Kidney (tissue), 22 donors: ENCODE measurements at places on chromosomes 11 and 22. TPM values are rescaled to one million over a fixed set of nuclear protein-coding genes. Genes with fewer than 3 reads are reported as not detected.

GRCh38 chr22:30591588-30592359, at the start of gene PES1:
Gene PES1 (minus strand): TSS chr22:30591910. CDS start chr22:30591833, 77 bp downstream.
- DNase-seq = peak; percentile 99

- no peak for DNase-seq
Measured at GRCh38 chr11:105861225-105861624, 160.8 kb downstream of the MSANTD4 start.

- DNase-seq = no peak
Measured at GRCh38 chr11:134483857-134484256, 71.8 kb upstream of the B3GAT1 start.

DNA sequence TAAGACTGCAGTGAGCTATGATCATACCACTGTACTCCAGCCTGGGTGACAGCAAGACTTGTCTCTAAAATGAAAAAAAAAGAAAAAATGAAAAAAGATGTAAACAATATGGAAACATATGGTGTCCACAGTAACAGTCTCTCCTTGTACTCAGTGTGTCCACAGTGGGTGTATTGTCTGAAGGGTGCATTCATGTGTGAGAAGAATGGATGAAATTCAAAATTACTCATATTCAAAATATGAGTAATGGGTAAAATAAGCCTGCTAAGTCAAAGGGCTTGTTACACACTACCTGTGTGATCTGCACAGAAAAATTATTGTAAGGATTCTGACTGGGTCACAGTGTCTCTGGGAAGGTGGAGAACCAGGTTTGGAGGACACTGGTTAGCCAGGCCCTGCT, 26.9 kb downstream of the PPFIA1 start:
- no peak for DNase-seq

DNA sequence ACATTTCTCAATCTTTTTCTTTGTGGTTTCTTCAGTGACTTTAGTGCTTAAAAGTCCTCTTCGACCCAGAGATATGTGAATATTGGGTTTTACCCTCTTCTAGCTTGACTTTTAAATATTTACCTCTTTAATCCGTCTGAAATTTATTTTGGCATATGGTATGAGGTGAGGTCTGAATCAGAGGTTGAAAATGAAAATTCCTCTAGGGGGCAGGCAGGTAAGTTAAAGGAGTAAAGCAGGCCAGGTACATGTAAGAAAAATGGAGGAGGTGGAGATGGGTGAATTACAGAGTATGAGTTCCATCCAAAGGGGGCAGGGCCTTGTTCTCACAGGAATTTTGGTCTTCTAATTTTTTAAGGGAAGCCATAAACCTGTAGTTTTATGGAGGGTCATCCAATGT, 263.8 kb upstream of the NARS2 start:
- no peak for DNase-seq

- DNase-seq = no peak
Measured at GRCh38 chr22:39527481-39527961, 5.0 kb downstream of the RPS19BP1 start.

DNA sequence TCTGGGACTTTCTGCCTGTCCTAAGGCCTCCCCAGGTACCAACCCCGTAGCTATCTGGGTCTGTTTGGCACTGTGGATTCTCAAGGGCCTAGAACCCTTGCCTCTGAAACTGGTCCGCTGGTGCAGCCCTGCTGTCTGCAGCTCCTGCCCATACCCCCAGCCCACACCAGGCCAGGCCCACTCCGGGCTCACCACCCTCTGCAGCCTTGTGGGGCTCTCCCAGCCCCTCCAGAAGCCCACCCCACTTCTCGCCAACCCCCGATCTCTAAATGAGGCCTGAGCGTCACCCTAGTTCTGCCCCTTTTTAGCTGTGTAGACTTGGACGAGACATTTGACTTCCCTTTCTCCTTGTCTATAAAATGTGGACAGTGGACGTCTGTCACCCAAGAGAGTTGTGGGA, 4.7 kb downstream of the KLHDC7B start:
- DNase-seq = no peak

GRCh38 chr11:67349928-67350465, 3.3 kb downstream of the POLD4 start:
- no peak for DNase-seq

DNA sequence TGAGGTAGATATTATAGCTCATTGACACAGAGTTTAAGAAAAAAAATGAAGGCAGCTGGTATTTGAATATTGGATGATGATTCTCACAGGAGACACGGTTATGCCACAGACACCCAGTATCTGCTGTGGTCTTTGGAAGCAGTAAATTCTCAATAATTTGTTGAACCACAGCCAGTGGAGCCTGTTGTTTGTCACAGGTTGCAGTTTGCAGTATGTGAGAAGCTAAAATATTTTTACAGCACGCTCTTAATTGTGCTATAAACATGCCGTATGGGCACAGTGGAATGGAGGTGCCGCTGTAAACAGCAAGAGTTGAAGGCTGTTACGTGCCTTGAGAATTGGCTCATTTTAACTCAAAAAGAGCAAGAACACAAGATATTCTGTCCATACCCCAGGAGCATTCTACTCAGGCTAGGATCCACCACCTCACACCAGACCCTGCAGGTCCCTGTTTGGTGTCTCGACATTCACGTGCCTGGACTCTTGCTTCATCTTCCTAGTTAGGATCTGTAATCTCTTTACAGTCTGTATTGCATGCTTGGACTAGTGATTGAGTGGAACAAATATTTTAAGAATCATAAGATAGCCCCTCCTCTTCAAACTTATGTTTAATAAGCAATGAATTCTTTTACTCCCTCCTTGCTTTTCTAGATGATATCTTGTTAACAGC, 94.7 kb upstream of the GAL start:
- no peak for DNase-seq

DNA sequence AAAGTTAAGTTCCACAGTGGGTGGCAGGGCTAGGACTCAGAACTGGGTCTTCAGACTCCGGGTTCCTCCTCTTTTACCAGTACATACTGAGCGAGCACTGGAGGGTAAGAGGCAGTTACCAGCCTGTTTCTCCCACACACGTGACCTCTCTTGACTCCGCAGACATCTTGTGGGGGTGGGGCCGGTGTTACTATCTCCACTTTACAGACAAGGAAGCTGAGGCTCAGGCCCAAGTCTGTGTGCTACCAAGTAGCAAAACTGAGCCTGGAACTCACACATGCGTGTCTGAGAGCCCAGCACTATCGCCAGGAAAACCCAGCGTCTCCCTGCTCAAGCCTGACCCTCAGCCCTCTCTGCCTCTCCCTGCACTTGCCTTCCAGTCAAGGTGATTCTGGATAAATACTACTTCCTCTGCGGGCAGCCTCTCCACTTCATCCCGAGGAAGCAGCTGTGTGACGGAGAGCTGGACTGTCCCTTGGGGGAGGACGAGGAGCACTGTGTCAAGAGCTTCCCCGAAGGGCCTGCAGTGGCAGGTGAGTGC, 16.0 kb upstream of the SMIM35 start:
- DNase-seq = peak; percentile 35

DNA sequence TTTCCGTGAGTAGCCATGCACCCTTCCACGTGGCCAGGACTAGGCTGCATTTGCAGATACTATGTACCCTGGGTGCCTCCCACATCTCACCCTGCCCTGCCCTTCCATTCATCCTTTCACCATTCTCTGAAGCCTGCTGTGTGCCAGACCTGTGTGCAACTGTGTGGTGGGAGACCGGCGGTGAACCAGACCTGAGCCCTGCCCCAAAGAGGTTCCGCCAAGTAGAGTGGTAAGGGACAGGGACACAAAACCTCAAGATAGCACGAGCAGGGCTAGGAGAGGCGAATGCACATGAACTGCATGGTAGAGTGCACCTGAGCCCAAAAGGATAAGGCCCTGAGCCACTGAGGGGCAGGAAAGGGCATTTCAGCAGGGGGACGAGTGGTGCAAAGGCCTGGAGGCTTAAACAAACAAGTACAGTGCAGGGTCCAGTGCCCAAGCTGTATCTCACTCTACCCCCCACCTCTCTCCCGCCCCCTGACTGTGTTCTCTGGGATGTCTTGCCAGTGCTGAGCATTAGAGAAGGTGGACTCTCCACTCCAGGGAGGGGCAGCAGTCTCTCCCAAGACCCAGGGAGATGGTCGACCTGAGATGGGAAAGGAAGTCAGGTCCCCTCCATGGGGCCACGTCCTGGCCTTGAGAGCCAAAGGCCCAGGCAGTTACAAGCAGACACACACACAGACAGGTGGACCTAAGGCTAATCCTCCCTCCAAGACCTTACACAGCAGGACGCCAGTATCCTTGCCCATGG, 14.1 kb upstream of the ARAP1 start:
- DNase-seq = no peak

DNA sequence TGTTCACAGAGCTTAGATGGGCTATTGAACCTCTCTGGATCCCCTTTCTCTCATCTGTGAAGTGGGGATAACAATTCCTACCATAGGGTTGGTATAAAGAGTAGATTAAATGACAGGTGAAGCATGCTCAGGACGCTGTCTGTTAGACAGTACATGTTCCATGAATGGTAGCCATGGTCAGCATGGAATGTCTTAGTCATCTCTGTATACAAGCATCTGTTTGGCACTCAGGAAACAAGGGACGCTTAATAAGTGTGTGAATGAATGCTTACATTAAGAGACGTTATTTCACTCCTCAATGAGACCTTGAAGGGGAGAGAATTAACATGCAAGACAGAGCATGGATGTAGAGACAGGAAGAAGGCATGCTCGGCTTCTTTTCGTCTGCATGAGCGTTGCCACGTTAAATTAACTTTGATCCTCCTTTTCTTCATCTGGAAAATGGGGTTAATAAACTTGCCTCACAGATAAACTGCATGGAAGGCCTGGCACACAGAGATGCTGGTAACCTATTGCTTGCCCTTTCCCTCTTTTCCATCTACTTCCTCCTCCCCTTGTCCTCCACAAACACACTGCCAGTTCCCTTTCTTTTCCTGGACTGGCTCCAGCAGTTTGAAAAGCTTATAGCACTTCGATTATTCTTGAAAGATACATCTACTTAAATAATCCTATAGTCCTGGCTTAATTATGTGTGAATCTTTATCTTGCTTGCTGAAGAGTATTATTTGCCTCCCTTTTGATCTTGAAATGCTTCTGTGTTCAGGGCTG, 267.2 kb upstream of the MTNR1B start:
- no peak for DNase-seq

DNA sequence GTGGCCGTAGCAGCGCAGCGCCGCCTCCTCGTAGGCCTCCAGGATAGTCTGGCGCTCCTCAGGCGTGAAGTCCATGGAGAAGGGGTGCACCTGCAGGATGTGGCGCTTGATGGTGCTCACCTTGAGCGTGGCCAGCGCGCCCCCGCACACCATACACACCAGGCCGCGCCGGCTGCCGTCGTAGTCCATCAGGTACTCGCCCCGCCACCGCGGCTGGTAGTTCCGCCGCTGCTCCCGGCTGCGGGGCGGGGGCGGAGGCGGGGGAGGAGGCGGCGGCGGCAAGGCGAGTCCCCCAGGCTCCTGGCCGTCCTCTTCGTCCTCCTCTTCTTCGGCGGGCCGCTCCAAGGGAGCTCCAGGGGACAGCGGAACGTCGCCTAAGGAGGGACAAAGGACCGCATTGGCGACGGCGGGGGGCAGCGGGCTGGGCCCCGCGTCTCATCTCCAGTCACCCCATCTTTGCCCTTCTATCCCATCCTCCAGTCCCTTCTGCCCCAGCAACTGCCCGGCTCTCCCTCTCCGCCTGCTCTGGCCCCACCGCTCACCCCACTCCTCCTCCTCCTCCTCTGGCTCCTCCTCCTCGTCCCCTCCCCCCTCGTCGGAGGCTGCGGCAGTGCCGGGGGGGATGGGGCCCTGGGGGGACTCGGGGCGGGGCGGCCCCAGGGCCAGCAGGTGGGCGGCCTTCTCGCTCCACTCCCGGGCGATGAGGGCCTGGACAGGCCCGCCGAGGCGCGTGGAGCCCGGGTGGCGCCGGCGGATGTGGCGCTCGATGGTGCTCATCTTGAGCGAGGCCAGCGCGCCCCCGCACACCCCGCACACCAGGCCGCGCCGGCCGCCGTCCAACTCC, 4.9 kb downstream of the ZFTA start:
- DNase-seq = peak; percentile 76

DNA sequence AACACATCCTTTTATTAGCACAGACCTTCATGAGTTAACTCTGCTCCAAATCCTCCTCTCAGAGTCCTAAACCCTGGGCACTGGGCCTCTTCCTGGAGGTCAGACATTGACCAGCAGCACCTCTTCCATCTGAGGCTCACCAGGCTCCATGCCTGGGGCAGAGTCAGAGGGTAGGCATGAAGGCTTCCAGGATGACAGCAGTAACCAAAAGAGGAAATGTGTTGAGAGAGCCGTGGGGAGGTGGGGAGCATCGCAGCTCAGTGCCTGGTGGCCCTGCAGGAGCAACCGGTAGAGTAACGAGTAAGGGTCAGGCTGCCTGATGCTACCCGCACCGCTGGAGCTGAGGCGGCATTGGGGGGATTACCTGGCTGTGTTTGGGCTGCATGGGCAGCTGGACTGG, 9.4 kb upstream of the NAV2 start:
- no peak for DNase-seq

DNA sequence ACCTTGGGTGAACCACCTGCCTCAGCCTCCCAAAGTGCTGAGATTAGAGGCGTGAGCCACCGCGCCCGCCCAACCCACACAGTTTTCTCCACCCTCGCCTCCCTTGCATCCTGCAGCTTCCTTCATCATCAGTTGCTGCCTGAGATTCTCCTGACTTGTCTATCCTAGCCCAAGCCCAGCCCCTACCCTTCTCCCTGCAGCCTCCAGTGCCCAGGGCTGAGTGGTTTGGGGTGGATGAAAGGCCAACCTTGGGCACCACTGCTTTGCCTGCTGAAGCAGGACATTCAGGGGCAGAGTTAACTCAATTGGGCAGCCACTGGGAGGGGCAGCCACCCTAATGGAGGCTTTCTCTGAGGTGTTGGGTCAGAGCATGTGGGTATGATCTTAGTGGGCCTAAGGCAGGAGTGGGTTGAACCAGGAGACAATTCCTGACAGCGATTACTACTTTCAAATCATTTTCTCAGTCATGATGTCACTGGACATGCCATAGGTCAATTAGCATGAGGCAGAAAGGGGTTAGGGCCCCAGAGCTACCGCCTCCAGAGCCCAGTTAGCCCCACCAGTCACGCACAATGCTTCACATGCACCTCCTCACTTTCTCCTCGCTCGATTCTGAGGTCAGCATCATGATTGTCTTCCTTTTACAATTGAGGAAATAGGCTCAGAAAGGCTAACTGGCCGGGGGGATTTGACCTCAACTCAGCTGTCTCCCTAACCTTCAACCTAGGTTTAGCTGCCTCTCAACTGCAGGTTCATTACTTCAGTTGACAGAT, 1.0 kb upstream of the FKBP2 start:
- DNase-seq = no peak

GRCh38 chr11:134360050-134360835, 28.5 kb downstream of the GLB1L2 start:
- DNase-seq = peak; percentile 90

- DNase-seq = peak; percentile 44
Measured at GRCh38 chr22:27512283-27512761, 289.2 kb downstream of the MN1 start.

DNA sequence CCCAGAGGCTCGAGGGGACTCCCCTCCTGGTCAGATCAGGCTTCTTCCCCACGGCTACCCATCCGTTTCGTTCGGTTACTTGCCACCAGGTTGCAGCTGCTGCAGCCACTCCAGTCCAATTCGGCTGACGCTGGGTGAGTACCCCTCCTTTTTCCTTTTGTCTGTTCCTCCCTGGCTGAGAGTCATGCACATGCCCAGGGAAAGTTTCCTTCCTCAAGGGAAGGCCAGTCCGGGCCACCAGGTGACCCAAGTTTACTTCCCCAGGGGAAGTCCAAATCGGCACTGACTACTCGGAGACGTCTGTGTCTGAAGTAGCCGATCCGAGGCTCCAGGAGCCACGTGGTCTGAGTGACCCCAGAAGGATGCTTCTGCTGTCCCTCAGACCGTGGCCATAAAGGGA, 13.2 kb upstream of the OR56A3 start:
- no peak for DNase-seq

Gene SOX10
- 1.5 TPM for total RNA-seq

Gene IL18BP
- total RNA-seq = 19.5 TPM

Gene TNNI2
- 1.3 TPM for total RNA-seq

Gene MPZL3
- 10.0 TPM for total RNA-seq
